ENCODE measurements at places on chromosomes 4 and X.

DNA sequence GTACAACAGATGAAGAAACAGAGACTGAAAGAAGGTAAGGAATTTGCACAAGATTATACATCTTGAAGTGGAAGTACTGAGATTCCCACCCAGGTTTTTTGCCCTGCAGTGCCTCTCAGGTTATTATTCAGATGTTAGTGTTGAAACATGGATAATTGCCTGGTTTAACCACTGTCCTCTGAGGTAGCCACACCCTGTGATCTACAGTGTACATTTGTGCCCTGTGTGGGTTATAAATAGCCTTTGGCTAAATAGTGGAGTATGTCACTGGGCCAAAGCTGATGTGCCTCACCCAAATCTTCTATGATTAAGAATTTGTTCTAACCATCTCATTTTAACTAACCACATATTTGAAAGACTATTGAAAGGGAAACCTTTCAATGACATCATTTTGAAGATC, 5.4 kb upstream of the ASB5 start:
- DNase-seq = no peak

GRCh38 chr4:75289914-75290582, 224.2 kb downstream of the RCHY1 start:
- no peak for DNase-seq

GRCh38 chr4:150080337-150080736, 2.1 kb downstream of the DCLK2 start:
- DNase-seq = no peak

DNA sequence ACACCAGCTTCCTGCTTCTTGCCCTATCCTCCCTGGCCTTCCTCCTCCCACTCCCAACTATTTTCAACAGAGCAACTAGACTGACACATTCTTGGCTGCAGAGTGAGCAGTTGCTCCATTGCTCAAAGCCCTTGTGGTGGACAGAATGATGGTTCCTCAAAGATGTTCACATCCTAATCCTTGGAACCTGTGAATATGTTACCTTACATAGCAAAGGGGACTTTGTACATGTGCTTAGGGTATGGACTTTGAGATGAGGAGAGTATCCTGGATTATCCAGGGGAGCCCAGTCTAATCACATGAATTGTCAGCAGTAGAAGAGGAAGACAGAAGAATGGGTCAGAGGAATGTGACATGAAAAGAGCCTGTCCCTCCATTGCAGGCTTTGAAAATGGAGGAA, 24.9 kb upstream of the HOPX start:
- DNase-seq = no peak

DNA sequence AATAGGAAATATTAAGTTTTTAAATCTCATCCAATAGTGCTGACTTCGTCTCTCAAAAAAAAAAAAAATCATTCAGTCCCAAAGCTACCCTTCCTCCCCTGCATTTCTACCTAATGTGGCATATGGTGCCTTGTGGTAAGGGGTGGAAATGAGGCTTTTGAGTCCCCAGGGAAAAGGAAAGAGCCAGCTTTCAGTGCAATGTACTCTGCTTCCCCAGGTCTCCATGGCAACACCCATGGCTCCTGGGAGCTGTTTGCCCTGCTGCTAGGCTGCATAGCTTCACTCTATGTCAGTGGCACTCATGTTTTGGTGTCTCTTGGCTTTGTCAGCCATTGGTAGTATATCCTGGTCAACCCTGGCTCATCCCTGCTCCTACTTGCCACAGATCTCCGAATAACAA, 175.9 kb downstream of the SLC39A8 start:
- DNase-seq = no peak

GRCh38 chrX:147170993-147171392, 356.4 kb upstream of the CXorf51A start:
- no peak for DNase-seq

GRCh38 chrX:19705196-19705769, 182.1 kb downstream of the SH3KBP1 start:
- DNase-seq = no peak

DNA sequence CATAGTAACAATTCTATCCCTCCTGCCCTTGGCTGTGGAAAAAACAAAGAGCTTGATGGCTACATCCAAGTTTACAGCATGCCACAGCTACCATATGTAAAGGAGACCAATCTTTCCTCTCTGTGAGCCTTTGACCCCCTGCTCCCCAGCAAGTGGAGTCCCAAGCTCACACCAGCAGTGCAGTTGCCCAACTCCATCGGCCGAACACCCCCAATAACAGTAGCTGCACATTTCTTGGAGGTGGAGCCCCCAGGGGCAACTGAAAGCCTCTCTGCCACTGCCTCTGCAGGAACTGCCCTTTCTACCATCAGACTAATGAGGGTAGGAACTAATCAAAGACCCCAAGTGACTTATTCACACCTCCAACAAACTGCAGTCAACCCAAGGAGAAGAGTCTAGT, 81.0 kb upstream of the TCEAL2 start:
- no peak for DNase-seq

GRCh38 chr4:7647186-7647585, 212.5 kb upstream of the PSAPL1 start:
- DNase-seq = no peak

GRCh38 chr4:157095716-157096115, 19.8 kb downstream of the GLRB start:
- no peak for DNase-seq

DNA sequence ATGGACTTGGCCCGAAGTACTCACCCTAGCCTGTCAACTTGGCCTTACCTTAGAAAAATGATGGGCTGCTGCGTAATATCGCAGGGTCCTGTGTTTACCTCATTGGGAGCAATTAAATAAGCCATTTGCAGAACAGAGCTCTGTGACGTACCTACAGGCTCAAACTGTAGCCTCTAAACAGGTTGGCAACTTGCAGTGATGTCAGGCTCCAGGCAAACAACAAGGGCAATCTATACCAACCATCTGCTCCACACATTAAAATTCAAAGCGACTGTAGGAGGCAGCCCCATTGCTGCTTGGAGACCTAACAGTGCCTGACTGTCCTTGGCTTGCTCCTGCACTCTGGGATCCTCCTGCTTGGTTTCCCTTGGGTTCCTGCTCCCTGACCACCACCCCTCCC, 17.2 kb downstream of the VGLL1 start:
- DNase-seq = no peak

DNA sequence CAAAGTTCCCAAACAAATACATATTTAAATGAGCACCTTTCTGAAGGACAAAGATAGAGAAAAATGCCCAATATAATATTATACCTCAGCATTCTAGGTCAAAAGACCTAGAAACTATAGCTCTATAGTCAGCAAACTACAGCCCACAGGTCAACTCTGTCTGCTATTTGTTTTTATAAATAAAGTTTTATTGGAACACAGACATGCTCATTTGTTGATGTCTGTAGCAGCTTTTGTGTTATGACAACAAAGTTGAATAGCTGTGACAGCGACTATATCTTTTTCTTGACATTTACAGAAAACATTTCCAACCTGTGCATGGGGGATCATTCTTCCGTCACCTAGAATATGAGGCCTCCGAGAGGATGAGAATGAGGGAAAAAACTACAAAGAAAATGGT, 48.7 kb upstream of the WDR19 start:
- DNase-seq = no peak

- no peak for DNase-seq
Measured at GRCh38 chr4:52244848-52245247, 193.7 kb downstream of the SPATA18 start.

- DNase-seq = no peak
Measured at GRCh38 chr4:173547889-173548288, 17.9 kb upstream of the HAND2 start.

- DNase-seq = no peak
Measured at GRCh38 chr4:123438031-123438430, 41.4 kb downstream of the SPRY1 start.

DNA sequence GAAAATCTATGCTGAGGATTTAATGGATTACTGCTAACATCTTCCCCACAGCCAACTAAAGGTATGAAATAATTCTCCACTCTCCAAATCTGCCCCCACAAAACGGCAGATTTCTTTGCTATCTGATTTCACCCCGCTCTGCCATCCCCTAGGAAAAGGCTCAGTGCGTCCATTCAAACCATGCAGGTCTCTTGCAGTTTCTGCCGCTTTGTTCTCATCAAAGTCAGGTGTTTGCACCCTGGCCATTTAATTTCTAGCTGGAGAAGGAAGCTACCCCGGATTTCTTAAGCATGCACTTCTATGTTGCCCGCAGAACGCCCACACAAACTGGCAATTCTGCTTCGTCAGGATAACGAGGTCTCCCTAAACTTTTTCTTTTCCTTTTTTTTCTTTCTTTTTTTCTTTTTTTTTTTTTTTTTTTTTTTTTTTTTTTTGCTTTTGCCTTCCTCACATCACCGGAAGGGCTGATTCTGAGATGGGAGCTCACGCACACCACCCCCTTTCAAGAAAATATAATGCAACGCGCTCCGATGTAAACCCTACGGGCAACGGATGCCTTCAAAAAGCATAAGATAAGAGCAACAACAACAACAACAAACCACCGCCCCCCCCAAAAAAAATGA, 3.3 kb downstream of the NLGN4X start:
- no peak for DNase-seq

DNA sequence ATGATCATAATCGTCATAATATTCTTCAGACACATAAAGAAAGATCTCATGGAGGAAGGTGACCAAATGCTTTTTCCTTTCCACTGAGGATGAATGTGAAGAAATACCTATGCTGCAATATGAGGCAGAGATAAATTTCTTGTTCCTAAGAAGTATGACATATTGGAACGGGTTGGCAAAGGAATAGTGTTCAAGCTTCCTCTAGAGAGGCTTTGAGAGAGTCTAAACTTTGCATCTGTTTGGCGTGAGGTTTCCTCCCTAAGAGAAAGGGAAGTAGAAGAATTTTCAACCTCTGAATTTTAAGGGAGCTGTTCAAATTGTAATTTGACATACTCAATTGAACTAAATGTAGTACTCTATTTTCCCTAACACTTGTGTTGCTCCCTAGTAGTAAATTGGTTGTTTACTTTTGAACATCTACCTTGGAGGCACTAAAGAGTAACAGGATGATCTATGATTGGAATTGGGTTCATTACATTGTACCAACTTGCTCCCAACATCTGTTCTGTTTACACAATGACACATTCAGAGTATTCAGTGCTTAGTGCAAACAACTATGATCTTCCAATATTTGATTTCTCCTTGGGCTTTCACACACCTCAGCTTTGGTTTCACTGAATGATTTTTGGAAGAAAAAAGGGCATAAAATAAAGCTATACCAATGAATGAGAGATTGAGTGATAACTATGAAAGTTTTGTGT, 122.0 kb downstream of the CORIN start:
- DNase-seq = no peak

DNA sequence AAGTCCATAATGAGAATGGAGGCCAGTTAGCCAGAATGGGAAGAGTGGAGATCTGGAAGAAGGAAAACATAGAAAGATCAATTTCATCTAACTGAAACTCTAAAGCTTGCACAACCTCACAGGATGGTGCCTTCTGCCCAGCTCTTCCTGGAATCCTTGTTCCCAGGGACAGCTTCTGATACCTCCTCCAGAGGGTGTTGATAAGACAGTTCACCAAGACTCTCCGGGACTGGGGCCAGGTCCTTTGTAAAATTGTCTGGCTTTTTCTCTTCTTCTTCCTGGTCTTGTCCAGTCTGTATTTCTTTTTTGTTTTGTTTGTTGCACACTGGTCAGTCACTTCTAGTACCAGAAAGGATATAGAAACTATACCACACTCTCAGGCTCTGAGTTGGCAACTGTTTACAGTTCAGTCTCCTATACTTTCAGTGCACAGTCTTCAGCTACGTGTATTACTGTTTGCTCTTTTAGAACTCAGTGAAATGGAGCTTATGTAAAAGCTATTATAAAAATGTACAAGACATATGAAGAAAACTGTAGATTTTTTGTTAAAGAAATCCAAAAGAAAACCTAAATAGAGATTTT, 142.8 kb upstream of the RPL34 start:
- DNase-seq = no peak

- DNase-seq = no peak
Measured at GRCh38 chr4:153181700-153182099, 22.5 kb upstream of the TRIM2 start.

DNA sequence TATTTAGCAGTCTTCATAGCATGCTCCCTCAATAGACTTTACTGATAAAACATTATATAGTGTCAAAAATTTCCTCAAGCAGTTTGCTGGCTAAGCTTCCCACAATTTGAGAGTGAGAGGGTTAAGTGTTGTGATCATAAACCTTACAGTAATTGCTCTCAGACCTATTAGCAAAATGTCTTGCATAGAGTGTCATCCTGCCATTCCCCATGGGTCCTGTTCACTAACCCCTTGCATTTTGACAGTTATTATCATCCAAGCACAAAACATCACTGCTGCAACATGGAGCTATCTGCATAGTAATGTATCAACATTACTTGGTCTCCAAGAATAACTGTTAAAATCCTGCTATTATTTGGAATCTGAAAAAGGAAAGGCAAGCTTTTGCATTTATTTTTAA, 196.1 kb upstream of the GK2 start:
- no peak for DNase-seq

- DNase-seq = no peak
Measured at GRCh38 chr4:85595098-85595775, 120.3 kb downstream of the ARHGAP24 start.

DNA sequence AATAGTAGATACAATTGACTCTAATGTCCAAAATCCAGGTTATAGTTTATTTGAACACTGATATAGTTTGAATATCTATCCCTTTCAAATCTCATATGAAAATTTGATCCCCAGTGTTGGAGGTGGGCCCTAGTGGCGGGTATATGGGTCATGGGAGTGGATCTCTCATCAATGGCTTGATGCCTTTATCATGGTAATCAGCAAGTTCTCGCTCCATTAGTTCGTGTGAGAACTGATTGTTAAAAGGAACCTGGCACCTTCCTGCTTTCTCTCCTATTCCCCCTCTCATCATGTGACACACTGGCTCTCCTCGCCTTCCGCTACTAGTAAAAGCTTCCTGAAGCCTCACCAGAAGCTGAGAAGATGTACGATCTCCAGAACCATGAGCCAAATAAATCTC, 70.1 kb downstream of the UNC5C start:
- DNase-seq = no peak

DNA sequence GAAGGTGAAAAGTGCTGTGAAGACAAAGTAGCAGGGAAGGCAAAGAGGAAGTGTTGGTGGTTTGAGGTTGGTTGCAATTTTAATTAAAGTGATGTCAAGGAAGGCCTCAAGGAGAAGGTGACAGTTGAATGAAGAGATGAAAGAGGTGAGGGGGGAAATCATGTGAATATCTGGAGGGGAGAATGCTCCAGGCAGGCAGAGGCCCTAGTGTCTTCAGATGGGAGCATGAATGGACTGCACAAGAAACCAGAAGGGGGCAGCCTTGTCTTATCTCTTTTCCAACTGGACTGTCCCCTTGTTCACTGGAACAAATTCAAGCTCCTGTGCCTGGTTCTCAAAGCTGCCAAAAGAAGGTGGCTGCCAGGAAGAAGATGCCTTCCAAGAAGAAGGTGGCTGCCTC, 68.4 kb downstream of the MAOB start:
- DNase-seq = no peak

Data from GM19239 (cell line).